NCI-H1092 (cell line): ENCODE measurements at places on chromosomes 7 and 10.

DNA sequence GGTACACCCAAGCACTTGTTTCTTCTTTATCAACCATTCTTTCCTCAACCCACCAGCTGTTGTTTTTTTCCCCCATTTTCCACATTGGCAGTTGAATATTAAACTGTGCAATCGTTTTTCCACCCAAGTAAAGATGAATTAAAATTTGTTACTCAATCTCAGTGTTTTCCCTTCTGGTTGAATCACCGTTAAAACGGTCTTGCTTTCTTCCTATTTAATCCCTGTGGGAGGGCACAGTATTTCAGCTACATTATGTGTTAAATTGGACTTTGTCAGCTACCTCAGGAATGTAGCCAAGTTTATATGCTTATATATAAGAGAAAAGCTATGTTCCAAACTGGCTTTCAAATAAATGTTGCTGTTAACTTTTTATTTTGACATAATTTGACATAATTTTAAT lies 19.9 kb downstream of the SLC35G1 start:
- DNase-seq, result no peak

DNA sequence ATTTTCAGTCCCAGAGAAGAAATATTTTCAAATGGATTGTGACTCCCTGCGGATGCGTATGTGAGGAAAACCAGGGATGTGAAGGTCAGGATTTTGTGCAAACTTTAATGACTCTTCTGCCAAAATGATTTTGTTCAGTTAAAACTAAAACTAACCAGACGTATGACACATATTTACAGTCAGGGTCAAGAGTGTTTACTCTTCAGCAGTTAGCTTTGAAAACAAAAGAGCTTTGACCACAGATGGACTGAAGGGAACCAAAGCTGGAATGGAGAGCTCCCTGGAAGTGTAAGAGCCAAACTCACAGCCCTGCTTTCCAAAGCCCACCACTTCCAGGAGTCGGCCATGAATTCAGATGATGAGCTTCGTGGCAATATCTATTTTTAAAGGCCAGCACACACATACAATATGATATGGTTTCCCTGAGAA lies 15.5 kb downstream of the SVIL start:
- DNase-seq, result no peak

DNA sequence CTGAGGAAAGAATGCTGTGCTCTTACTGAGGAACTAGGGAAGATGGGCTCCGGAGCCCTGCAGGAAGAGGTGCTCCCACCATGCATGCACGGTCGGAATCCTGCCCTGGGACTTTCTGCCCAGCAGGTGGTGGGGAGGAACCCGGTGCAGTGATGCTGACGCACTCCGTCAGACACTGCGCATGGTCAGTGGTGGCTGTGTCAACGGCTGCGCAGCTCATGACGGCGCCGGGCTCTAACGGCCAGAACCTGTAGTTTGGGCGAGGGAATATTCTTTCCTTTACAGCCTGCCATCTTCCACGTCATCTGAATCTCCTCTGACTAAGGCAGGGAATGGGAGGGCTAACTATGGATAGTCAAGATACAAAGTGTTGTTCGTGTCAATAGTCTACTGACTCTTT lies 189.2 kb upstream of the MGMT start:
- no peak for DNase-seq

- DNase-seq, result no peak
Measured at GRCh38 chr7:138608275-138608674, 92.9 kb downstream of the SVOPL start.

GRCh38 chr10:115503546-115503945 lies 410.4 kb downstream of the ATRNL1 start:
- DNase-seq, result no peak

DNA sequence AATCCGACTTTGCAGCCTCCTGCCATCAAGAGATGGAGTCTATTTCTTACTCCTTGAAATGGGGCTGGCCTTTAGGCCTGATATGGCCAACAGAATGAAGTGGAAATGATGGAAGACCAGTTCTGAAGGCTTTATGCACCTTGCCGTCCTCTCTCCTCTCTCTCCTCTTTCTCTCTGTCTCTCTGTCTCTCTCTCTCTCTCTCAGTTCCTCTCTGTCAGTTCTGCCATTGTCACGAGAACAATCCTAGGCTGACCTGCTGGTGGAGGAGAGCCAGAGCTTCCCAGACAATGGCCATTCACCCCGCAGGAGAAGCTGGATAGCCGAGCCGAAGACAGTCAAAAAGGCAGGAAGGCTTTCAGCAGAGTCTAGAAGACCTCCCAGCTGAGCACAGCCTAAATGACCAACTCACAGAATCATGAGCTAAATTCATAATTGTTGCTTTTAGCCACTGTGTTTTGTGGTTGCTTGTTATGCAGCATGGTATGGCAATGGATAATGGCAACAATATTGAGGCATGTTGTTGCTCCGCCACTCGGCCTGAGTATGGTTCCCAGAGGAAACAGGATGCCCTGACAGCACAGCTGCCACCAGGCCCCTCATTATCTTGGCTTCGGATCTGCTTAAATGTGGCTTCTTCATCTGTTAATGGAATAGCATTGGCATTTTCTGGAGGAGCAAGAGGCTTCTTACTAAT lies 35.5 kb downstream of the FRMPD2 start:
- no peak for DNase-seq

- DNase-seq, result no peak
Measured at GRCh38 chr10:6145166-6145987, 56.5 kb downstream of the RBM17 start.

- no peak for DNase-seq
Measured at GRCh38 chr7:57256637-57257375, 124.6 kb upstream of the ZNF479 start.

- DNase-seq, result no peak
Measured at GRCh38 chr10:78851647-78852046, 217.1 kb upstream of the ZMIZ1 start.

- DNase-seq, result no peak
Measured at GRCh38 chr7:108515630-108516029, 10.3 kb downstream of the PNPLA8 start.

DNA sequence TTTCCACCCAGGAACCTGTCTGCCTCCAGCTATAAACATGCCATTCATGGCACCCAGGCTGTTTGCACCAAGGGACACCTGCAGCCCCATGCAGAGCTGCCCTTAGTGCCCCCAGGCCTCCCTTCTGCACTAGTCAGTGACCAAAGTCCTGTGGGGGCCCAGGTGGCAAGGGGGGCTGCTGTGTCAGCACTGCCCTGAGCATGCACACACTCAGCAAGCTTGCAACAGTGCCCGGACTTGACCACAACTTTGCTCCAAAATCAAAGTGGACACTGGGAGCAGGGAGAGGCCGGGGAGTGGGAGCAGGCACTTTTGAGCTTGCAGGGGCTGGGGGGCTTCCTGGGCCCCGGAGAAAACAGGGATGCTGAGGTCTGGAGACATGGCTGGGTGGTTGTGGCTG lies 192.9 kb upstream of the MBL2 start:
- DNase-seq, result no peak

GRCh38 chr7:127382301-127383085 lies 10.0 kb downstream of the ZNF800 start:
- no peak for DNase-seq

DNA sequence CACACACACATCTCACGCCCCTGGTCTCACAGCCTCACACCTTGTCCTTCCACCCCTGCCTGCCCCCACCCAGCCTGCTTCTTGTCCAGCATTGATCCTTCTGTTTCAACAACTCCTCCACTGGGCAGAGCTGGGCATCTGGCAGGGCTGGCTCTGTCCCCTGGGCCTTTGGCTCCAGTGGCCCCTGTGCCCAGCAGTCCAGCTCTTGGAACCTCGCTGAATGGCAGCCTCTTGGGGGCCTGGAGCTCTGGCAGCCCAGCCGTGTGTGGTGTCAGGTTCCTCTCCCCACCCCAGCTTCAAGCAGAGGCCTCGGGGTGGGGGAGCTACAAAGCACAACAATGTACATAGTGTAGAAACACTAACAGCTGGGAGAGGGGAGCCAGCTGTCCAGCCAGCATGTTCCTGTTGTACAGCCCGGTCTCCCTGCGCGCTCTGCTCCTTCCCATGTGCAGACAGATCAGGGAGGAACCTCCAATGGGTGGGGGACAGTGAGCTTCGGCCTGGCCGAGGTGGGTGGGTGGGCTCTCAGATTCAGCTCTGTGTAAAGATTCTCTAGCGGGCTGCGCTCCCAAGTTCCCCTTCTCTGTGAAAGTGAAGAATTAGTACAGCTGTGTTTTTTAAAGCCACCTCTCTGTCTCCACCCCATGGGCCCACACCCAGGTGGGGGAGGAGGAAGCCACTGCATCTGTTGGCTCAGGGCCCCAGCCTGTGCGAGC lies 19.4 kb downstream of the ZMIZ2 start:
- no peak for DNase-seq
